CD8-positive, alpha-beta memory T cell (primary cell): ENCODE measurements at places on chromosomes 2 and 18. TPM values are rescaled to one million over a fixed set of nuclear protein-coding genes. Genes with fewer than 3 reads are reported as not detected.

- peaks cover 12% of the 10 kb centered on the region for H3K4me1 ChIP-seq
- no peaks in the 10 kb centered on the region for H3K36me3 ChIP-seq
- no peaks in the 10 kb centered on the region for H3K27me3 ChIP-seq
- no peak overlapping the region for H3K27ac ChIP-seq
- DNase-seq, result no peak
Observed at GRCh38 chr2:113872201-113872600, 17.7 kb upstream of the ACTR3 start.

DNA sequence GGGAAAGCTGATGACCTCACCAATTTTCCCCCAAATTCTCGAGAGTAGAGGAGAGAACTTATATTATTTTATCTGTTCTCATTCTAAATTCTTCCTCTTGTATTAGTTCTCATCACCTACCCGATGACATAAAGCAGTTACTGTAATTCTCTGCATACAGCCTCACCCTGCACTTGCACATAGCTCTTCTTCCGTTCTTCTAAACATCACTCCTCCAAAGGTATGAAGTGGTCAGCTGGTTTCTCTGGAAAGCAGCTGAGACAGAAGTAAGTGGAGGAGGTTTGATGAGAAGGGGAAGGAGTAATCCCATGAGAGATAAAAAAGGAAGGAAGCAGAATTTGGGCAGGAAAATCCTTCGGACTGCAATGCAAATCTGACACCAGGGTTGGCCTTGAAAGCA is 39.0 kb downstream of the FBXO48 start:
- H3K27ac ChIP-seq, result no peak overlapping the region
- no peak for DNase-seq
- H3K4me1 ChIP-seq, result peaks cover 46% of the 10 kb centered on the region
- no peaks in the 10 kb centered on the region for H3K27me3 ChIP-seq

GRCh38 chr2:69384618-69385081 is 2.4 kb downstream of the GFPT1 start:
- no peak overlapping the region for H3K4me3 ChIP-seq
- H3K27me3 ChIP-seq, result no peaks in the 10 kb centered on the region
- no peak overlapping the region for H3K27ac ChIP-seq
- no peak for DNase-seq
- H3K4me1 ChIP-seq, result peaks cover 27% of the 10 kb centered on the region

DNA sequence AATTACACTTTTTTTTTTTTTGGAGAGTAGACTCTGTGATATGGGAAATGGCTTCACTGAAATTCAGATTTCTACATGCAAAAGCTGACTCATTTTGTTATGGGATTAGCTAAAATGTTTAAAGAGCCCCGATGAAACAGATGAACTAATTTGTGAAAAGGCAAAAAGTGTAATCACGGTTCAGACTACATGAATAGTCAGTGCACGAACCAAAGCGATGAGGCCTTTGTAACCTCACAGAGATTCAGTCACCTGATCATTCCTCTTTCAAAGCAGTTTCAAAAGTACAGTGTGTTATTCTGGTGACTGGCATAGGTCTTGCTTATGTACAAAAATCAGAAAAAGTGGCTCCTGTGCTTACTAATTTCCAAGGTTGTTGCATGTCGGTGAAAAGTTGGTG is 44.6 kb downstream of the TGIF1 start:
- no peaks in the 10 kb centered on the region for H3K4me1 ChIP-seq
- H3K27ac ChIP-seq, result no peak overlapping the region
- DNase-seq, result no peak
- H3K27me3 ChIP-seq, result peaks cover 5% of the 10 kb centered on the region
- no peaks in the 10 kb centered on the region for H3K36me3 ChIP-seq
- H3K4me3 ChIP-seq, result no peak overlapping the region

DNA sequence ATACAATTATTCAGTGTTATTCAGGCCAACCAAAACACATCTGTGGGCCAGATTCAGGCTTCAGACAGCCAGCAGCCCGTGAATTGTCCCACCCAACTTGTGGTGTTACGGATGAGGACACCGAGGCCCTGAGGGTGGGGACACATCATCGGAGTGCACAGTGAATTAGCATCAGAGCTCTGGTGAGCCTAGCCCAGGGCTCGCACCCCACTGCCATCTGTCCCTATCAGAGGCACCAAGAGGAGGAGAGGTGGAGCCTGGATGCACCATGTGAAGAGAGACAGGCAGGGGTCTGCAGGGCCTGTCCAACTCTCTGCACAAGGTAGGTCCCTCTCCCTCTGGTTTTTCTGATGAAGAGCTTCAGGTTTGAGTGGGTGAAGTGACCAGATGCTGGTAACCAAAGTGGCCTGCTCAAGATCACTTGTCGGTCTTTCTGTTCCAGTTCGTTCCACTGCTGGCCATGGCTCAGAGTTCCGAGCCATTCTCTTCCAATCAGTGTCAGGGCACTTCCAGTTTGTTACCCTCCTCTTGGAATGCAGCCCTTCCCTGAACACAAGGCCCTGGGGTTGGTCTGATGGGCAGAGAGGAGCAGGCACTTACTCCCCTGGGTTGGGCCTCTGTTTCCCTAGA is 14.8 kb upstream of the GLI2 start:
- H3K4me3 ChIP-seq, result no peak overlapping the region
- H3K27me3 ChIP-seq, result no peaks in the 10 kb centered on the region
- no peaks in the 10 kb centered on the region for H3K4me1 ChIP-seq
- no peak overlapping the region for H3K27ac ChIP-seq
- peak; percentile 7 for DNase-seq

GRCh38 chr2:196101325-196101991 is 32.8 kb upstream of the DNAH7 start:
- no peak for DNase-seq
- no peak overlapping the region for H3K4me3 ChIP-seq
- H3K36me3 ChIP-seq, result no peaks in the 10 kb centered on the region
- H3K27me3 ChIP-seq, result no peaks in the 10 kb centered on the region

GRCh38 chr2:170965446-170966225 is 36.6 kb downstream of the GORASP2 start:
- no peaks in the 10 kb centered on the region for H3K27me3 ChIP-seq
- H3K27ac ChIP-seq, result no peak overlapping the region
- H3K36me3 ChIP-seq, result peaks cover 49% of the 10 kb centered on the region
- no peak for DNase-seq

- H3K36me3 ChIP-seq, result no peaks in the 10 kb centered on the region
- no peaks in the 10 kb centered on the region for H3K4me1 ChIP-seq
- no peaks in the 10 kb centered on the region for H3K27me3 ChIP-seq
- no peak overlapping the region for H3K27ac ChIP-seq
Observed at GRCh38 chr2:122883849-122884248, 1128.4 kb downstream of the TSN start.

DNA sequence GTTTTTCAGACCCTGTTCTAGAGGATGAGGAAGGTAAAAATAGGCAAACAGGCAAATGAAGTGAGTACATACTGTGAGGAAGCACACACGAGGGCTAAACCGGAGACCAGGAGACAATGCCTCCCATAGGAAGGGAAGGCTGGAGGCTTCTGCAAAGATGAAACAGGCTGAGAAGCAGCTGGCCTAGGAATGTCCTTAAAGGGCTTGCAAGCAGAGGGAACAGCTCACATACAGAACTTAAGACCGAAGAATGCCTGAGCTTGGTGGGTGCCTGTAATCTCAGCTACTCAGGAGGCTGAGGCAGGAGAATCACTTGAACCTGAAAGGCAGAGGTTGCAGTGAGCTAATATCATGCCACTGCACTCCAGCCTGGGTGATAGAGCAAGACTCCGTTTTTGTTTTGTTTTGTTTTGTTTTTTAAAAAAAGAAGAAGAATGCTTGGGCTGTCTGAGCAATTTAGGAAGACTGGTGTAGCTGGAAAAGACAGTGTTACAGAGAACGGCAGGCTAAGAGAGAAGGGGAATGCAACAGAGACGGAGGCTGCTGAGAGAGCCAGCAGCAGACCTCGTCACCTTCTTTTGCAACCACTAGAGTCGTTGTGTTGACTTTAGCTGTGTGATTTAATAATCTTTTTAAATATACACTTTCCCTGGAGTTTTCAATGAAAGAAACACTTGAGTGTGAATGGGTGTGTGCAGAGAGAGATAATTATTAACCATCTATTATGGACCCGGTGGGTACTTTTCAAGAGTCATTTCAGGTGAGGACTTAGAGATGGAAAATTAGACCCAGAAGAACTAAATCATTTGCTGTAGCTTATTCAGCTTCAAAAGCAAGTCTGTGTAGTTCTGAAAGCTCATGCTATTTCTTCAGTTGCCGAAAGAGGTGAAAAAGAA is 232.8 kb downstream of the GALR1 start:
- no peak for DNase-seq
- no peaks in the 10 kb centered on the region for H3K4me1 ChIP-seq
- H3K27me3 ChIP-seq, result no peaks in the 10 kb centered on the region
- H3K36me3 ChIP-seq, result no peaks in the 10 kb centered on the region
- H3K4me3 ChIP-seq, result no peak overlapping the region

- H3K27ac ChIP-seq, result no peak overlapping the region
- no peaks in the 10 kb centered on the region for H3K27me3 ChIP-seq
Observed at GRCh38 chr2:215189393-215189792, 51.0 kb upstream of the ABCA12 start.

DNA sequence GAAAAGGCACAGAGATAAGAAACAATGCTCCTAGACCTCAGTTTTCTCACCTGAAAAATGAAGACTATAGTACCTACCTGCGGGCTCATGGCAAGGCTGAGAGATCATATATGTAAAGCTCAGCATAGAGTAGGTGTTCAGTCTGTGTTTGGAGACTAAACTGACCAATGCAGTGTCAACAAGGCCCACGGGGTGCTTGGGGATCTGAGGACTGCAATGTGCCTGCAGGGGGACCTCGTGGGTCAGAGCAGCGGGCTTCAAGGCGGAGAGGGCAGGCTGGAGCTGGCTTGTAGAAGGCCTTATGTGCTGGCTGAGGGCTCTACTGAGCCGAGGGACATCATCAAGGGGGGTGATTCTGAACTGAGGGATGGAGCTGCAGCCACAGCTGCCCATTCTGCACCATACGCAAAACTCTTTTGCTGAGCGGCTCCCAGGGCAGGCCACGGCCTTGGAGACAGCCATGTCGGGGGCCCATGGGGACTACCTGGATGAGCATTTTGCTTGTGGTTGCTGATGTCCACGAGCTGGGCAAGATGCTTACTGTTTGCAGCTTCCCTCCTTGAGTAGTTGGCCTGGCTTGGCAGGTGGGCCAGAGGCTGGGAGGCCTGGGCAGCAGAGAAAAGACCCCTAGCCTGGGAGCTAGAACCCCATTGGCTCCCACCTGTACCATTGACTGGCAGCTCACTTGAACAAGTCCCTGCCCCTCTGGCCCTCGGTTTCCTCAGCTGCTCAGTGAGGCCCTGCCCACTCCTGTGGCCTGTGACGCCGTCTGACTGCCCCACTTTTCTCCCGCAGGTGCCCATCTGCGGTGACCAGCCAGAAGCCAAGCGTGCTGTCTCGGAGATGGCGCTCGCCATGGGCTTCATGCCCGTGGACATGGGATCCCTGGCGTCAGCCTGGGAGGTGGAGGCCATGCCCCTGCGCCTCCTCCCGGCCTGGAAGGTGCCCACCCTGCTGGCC is 23.5 kb downstream of the STEAP3 start:
- H3K27me3 ChIP-seq, result peaks cover 3% of the 10 kb centered on the region
- no peak overlapping the region for H3K27ac ChIP-seq
- H3K4me1 ChIP-seq, result no peaks in the 10 kb centered on the region
- DNase-seq, result no peak
- no peak overlapping the region for H3K4me3 ChIP-seq

GRCh38 chr2:10083692-10084211 is 3.5 kb upstream of the CYS1 start:
- no peak overlapping the region for H3K27ac ChIP-seq
- DNase-seq, result no peak
- peaks cover 17% of the 10 kb centered on the region for H3K4me1 ChIP-seq

- H3K27ac ChIP-seq, result no peak overlapping the region
- H3K36me3 ChIP-seq, result no peaks in the 10 kb centered on the region
- H3K4me3 ChIP-seq, result no peak overlapping the region
- DNase-seq, result no peak
- no peaks in the 10 kb centered on the region for H3K27me3 ChIP-seq
Observed at GRCh38 chr18:21996351-21996826, 173.0 kb upstream of the GATA6 start.

GRCh38 chr2:182540252-182540651 is 113.4 kb upstream of the PDE1A start:
- no peaks in the 10 kb centered on the region for H3K4me1 ChIP-seq
- H3K36me3 ChIP-seq, result no peaks in the 10 kb centered on the region

- no peaks in the 10 kb centered on the region for H3K4me1 ChIP-seq
- DNase-seq, result no peak
- no peaks in the 10 kb centered on the region for H3K36me3 ChIP-seq
Observed at GRCh38 chr18:55233857-55234256, 274.6 kb upstream of the CCDC68 start.

DNA sequence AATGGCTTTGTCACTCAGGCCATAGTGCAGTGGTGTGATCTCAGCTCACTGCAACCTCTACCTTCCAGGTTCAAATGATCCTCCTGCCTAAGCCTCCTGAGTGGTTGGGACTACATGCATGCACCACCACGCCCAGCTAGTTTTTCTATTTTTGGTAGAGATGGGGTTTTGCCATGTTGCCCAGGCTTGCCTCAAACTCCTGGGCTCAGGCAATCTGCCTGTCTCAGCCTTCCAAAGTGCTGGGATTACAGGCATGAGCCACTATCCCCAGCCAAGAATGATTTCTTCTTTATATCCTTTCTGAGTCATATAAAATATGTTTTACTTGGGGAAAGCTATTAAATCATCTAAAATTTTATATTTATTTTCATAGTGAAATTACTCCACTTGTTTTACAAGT is 61.3 kb downstream of the CYBRD1 start:
- H3K4me1 ChIP-seq, result no peaks in the 10 kb centered on the region
- H3K4me3 ChIP-seq, result no peak overlapping the region
- no peaks in the 10 kb centered on the region for H3K27me3 ChIP-seq
- H3K36me3 ChIP-seq, result no peaks in the 10 kb centered on the region

- no peak overlapping the region for H3K27ac ChIP-seq
- H3K36me3 ChIP-seq, result no peaks in the 10 kb centered on the region
- no peaks in the 10 kb centered on the region for H3K4me1 ChIP-seq
- DNase-seq, result no peak
- no peaks in the 10 kb centered on the region for H3K27me3 ChIP-seq
Observed at GRCh38 chr18:39414009-39414700, 1848.6 kb upstream of the CELF4 start.

C2orf15 gene
- total RNA-seq, result 0.92 TPM

IL36B gene
- not detected for total RNA-seq

AOX1 gene
- not detected for total RNA-seq

LYPD6B gene
- not detected for total RNA-seq

RNASEH1 gene
- total RNA-seq, result 36.5 TPM

C2orf74 gene
- 14.1 TPM for total RNA-seq
